Smooth muscle cell of bladder (primary cell): ENCODE measurements at places on chromosomes 6 and 20. TPM values are rescaled to one million over a fixed set of nuclear protein-coding genes. Genes with fewer than 3 reads are reported as not detected.

The RCAN2 gene
- total RNA-seq, result 3.7 and 4.2 TPM in 2 replicates

The FOXS1 gene
- 0.09 TPM in 1 of 2 replicates, not detected in the other for total RNA-seq

The ZNF391 gene
- 0.85 and 0.92 TPM in 2 replicates for total RNA-seq

The OR2J3 gene
- not detected in 2 replicates for total RNA-seq

The SH3BGRL2 gene
- total RNA-seq, result 2.0 and 2.2 TPM in 2 replicates

The PAX1 gene
- not detected in 2 replicates for total RNA-seq

The GFOD1 gene
- total RNA-seq, result 6.4 and 10.3 TPM in 2 replicates

The RUNX2 gene
- 1.8 and 2.0 TPM in 2 replicates for total RNA-seq

The NSFL1C gene
- total RNA-seq, result 16.1 and 23.9 TPM in 2 replicates

The PTK6 gene
- total RNA-seq, result under 0.01 and 0.09 TPM in 2 replicates

The EEF1A2 gene
- 1.3 and 3.0 TPM in 2 replicates for total RNA-seq

The ZBTB46 gene
- 4.6 and 9.7 TPM in 2 replicates for total RNA-seq

The GABRR1 gene
- total RNA-seq, result not detected in 2 replicates

The B3GAT2 gene
- not detected in 2 replicates for total RNA-seq

The ADGRG6 gene
- 6.4 and 8.1 TPM in 2 replicates for total RNA-seq

The WFDC6 gene
- total RNA-seq, result not detected in 2 replicates

The LTB gene
- not detected in 2 replicates for total RNA-seq

The PLCB4 gene
- total RNA-seq, result 1.9 and 2.0 TPM in 2 replicates

The BNIP5 gene
- not detected in 2 replicates for total RNA-seq

The HTR1B gene
- total RNA-seq, result under 0.01 TPM in 1 of 2 replicates, not detected in the other
